ENCODE measurements at places on chromosomes 1 and 21.

- DNase-seq: no peak
Measured at GRCh38 chr1:89670163-89670562, 37.2 kb downstream of the LRRC8C start.

GRCh38 chr1:43220905-43221778, 48.6 kb upstream of the TMEM125 start:
- no peak for DNase-seq

- DNase-seq: no peak
Measured at GRCh38 chr1:86765073-86765472, 60.7 kb downstream of the SH3GLB1 start.

DNA sequence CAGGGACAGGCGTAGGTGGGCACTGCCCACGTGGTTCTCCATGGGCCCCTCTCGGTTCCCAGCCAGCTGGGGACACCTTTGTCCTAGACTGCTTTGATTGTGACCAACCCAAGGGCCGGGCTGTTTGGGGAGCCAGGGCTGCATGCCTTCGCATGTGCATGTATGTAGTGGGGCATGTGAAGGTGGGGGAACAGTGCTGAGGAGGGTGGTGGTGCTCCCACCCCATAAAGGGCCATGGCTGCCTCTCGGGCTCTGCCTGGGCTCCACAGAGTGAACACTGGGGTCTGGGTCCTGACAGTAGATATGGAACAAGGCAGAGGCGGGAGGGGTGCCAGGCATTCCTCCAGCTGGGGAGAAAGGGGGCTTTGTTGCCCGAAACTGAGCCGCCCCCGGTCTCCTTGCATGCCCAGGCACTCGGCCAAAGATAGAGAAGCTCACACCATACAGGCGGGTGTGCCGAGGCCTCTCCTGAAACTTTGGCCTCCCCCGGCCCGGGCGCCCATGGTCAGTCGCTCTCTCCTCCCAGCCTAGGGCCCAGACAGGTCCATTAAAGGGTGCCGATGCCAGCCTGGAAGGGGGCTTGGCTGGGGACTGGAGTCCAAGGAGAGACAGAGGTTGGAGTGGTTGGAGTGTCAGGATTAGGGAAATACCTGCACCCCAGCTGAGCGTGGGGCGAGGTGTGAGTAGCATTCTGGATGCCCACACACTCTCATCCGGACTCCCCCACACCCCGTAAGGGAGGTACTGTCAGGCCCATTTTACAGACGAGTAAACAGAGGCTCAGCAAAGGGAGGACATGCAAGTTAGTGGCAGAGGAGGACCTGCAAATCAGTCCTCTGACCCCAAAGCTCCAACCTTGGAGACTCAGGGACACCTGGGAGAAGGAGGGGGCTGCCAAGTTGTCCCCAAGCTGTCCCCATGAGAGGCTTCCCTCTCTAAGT, 41.1 kb downstream of the EPHA2 start:
- DNase-seq: no peak

DNA sequence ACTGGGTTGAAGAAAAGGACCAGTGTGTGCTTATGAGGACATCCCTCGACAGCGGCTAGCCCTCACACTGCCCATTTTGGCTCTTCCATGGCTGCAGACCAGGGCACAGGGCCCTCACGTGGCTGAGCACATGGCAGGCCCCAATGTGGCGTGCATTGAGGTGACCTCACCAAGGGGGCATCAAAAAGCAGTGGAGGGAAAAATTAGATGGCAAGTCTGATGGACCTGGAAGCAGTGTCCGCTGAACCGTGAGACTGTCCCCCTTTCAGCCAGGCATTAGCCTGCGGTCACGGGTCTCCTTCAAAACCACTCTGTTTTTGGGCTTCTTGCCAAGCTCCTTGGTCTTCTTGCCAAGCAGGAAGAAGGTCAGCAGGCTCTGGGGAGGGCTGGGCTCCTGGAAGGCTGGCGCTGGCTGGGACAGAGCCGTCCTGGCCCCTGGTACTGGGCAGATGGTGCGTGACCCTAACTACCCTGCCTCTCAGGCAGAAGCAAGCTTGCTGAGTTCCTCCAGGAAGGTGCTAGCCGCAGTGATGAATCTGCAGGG, 30.8 kb downstream of the TRIM67 start:
- no peak for DNase-seq

DNA sequence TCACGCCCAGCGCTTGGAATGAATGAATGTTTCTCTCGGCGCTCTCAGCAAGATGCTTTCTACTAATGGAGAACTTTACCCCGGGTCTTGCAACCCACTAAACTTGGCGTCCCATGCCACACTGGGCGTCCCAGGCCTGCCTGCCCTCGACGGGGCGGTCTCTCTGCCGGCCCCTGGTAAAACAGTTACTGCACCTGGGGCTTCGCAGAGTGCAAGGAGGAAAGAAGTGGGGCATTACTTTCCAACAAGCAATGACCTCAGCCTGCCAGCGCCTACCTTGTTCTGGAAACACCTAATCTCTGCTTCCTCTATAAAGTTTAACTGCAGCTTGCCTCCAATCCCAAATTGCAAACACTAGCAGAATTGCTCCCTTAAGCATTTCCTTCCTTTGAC, 27.8 kb upstream of the NFIA start:
- no peak for DNase-seq

GRCh38 chr1:206512058-206512850, 4.9 kb downstream of the RASSF5 start:
- DNase-seq: no peak

GRCh38 chr1:203328714-203329122, 22.2 kb downstream of the FMOD start:
- DNase-seq: no peak

- no peak for DNase-seq
Measured at GRCh38 chr1:204258213-204259115, 44.7 kb upstream of the GOLT1A start.

DNA sequence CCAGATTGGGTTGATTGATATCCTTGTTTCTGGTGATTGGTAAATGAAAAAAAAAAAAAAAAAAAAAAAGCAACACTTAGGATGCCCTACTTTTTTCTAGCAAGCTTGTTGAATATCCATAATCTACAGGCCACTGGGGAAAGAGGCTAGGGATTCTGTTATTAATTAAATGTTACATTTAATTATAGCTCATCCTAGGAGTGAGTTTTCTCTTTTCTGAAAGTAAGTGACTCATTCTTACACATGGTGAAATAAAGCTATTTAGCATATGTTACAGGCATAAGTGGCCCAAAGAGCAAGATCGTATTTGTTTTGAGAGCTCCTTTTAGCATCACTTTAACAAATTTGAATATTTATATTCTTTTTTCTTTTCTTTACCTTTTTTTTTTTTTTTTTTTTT, 94.5 kb downstream of the FNBP1L start:
- no peak for DNase-seq

DNA sequence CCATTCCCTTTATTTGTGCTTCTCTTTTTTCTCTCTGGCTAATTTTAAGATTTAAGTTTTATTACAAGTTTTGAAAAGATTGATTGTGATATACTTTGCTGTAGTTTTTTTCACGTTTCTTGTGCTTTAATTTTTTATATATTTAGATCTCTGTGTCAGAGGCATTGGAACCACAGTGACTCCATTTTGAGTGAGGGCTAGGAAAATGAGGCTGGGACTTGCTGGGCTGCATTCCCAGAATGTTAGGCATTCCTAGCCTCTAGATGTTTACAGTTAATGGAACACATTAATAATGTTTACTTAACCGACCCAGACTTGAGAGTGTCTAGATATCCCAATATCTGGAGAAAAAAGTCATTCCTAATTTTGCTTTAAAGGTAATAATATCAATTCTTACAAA, 939.4 kb downstream of the BRINP3 start:
- DNase-seq: no peak

GRCh38 chr1:218317061-218317460, 28.1 kb upstream of the TGFB2 start:
- no peak for DNase-seq

DNA sequence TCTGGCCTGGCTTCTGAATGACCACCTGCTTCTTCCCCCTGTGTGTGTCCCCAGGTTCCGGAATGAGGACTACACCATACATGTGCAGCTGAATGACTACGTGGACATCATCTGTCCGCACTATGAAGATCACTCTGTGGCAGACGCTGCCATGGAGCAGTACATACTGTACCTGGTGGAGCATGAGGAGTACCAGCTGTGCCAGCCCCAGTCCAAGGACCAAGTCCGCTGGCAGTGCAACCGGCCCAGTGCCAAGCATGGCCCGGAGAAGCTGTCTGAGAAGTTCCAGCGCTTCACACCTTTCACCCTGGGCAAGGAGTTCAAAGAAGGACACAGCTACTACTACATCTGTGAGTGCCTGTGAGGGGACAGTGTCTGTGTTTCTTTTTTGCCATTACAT, 3.6 kb downstream of the EFNA1 start:
- DNase-seq: no peak

GRCh38 chr1:73593364-73593763, 604.6 kb downstream of the LRRIQ3 start:
- no peak for DNase-seq
